ENCODE measurements at places on chromosomes 6 and 20.

DNA sequence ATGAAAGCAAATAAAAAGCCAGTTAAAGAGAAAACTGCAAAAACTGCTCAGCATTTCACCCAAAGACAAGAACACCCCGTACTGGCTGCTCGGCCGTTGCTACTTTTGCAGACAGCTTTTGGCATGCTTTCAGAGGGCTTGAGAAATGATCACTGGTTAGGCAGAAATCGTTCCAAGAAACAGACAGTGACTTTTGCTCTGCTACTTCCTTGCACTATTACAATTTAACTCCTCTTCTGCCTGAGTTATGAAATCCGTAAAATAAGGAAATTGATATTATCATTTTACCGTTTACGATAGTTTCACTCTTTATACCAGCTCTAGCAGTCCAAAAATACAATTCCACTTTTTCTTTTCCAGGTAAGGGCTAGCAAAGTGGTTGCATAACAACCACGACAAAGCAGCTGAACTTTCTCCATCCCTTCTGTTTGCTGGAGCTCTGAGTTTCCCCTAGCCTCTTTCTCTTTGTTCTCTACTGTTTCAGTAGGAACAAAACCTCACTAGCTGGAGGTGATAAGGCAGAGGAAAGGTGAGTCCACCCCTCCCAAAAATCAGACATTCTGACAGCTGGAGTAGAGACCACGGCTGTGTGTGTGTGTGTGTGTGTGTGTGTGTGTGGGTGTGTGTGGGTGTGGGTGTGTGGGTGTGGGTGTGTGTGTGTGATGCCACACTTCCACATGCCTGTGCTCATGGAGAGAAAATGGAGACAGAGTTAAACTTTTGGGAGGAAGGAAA is 191.8 kb upstream of the RREB1 start:
- peak; percentile 47 for DNase-seq

DNA sequence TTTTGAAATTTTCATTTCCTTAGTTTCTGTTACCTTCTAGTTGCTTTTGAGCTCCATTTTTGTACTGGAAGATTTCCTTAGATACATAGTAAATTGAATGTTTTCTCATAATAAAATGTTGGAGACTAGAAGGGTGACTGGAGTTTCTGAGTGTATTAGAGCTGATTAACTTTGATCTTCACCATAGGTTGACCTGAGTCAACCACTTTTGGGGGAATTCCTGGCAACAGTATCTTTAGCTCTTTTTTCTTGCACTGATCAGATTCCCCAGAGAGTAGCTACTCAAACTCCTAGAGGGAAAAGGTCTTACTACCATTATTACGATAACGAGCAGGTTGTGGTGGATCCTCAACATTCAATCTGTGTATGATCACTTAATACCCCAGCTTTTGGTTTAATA is 72.7 kb downstream of the KHDC1L start:
- no peak for DNase-seq

- no peak for DNase-seq
Measured at GRCh38 chr20:62088258-62089127, 22.8 kb upstream of the TAF4 start.

DNA sequence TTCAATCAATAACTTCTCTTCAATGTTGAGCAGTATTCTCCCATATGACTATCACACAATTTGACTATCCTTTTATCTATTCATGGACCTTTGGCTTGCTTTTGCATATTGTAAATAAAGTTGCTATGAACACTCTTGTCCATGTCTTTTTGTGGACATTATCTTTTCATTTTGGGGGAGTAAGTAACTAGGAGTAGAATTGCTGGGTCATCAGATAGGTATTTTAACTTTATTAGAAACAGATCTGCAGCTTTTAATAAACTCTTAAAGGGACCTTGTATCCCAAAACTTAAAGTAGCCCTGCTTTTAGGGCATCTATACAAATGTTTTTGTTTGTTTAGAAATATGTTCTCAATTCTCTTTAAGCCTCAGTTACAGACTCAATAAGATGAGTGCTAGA is 614.2 kb upstream of the CITED2 start:
- no peak for DNase-seq

DNA sequence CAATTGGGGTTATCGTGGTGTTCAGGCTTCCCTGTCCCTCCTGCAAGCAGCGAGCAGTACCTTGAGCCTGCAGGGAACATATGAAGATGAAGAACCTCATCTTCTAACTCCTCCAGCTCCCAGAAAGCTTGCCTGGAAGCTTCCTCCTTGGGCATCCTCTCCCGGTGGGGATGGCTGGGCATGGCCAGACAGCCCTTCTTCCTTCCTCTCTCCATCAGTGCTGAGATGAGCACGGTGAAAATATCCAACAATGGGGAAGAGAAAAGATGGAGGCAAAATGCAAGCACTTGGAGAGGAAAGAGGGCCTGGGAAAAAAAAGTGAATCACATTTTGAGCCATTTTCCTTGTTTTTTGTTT is 107.7 kb upstream of the FOXA2 start:
- no peak for DNase-seq

DNA sequence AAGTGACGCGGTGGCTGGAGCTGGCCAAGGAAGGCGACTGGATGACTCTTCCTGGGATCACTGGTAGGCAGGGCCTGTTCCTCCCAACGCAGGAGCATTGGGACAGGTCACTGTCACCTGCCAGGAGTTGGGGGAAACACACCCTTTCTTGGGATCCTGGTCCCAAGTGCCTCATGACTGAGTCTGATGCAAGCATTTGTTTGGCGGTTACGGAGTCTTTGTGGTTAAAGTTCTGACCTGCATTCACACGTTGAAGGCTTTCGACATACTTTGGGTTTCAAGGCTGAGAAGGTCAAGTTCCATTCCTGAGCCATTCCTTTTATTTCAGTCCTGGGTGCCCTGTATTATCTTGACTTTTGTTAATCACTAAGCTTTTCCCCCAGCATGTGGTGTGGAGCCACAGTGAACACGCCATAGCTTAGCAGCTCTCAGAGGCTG is 6.0 kb downstream of the PNLDC1 start:
- DNase-seq, result no peak

GRCh38 chr20:62646851-62647520 is 4.7 kb downstream of the SLCO4A1 start:
- no peak for DNase-seq

- DNase-seq, result no peak
Measured at GRCh38 chr6:108677894-108678293, 117.2 kb downstream of the FOXO3 start.

DNA sequence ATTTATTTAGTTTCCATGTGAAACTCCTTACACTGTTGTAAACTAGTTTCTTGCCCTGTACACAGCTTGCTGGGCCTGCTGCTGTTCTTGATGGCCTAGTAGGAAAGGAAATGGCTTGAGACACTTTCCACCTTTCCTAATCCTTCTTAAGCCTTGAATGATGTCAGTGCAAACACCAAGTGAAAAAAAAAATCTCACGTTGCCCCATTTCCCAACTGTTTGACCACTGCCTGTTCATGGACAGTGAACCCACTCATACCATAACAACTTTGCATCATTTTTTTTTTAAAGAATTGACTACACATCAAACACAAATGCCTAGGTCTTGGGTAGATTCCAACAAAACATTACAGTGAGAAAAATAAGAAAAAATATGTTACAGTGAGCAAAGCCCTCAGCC is 653.6 kb upstream of the FLRT3 start:
- DNase-seq, result no peak

- DNase-seq, result no peak
Measured at GRCh38 chr6:75308250-75308988, 23.8 kb upstream of the TMEM30A start.

DNA sequence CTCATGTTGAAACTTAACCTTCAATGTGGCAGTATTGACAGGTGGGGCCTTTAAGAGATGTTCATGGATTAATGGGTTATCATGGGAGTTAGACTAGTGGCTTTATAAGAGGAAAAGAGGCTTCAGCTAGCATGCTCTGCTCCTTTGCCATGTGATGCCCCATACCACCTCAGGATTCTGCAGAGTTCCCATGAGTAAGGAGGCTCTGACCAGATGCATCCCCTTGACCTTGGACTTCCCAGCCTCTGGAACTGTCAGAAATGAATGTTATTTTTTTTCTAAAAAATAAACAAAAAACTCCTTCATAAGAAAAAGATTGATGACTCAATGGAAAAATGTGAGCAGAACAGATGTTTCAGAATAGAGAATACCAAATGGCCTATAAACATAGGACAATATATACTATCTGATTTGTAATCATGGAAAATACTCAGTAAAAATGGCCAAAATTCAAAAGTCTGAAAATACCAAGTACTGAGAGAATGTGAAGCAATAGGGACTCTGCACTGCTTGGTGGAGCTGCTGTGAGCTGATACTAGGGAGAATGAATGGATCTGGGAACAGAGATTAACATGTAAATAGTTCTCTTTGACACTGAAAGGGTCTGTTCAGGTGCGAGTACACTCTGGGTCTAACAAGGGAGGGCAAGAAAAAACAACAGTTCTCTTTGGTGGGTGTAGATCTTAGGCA is 7.4 kb upstream of the TRIM39 start:
- DNase-seq, result no peak

DNA sequence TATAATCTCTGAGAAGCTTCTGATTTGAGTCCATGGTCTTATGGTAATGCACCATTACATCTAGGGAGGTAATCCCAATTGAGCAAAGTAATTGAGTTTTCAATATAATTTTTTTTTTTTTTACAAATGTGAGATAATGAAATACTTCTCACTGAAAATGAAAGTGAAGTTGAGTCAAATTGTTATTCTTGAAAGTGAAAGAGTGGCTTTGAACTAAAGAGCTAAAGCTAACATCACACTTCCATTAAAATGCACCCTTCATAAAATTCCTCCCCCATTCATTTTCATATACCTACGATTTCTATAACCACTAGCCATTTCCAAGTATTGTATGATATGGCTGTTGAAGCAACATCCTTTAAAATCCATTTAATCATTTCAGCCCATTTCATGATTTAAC is 149.1 kb upstream of the IMPG1 start:
- no peak for DNase-seq

GRCh38 chr20:34415079-34415478 is 52.0 kb downstream of the ITCH start:
- DNase-seq, result no peak

- DNase-seq, result no peak
Measured at GRCh38 chr6:30703821-30704220, 13.0 kb upstream of the NRM start.

DNA sequence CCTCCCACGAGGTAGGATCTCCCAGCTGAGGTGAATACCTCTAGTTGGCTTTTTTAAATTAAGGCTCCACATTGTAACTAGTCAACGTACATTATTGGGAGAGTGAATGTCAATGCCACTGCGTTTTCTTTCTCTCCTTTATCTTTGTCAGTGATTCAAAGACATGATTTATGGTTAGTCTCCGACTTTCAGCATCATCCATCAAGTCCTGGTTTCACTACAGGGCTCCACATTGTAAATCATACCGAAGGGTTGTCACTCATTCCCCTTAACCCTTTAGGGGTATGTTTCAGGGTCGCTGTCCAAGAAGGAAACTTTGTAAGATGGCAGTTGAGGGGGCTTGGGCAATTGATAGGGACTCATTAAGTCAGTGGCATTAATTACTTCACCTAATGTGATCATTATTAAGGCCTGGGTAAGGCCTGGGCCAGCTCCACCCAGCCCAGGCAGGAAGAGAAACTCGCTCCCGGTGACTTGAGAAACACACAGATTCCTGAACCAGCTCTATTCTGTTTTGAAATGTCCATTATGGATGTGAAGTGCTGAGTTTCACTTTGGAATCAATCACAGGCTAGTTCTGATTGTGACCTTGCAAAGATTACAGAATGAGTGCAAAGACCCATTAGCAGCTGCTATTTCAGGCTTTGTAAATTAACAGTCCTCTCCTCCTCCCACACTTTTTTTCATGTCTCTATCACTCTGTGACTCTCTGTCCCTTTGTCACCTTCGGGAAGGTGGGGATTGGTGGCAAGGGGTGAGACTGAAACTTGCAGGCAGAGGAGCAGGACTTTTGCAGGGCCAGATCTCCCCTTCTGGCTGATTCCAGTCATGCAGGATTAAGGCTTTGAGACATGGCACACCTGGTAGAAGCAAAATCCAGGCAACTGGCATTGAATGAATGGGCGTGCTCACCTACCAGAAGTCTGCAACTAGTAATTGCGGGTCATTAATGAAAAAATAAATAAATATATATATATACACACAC is 222.4 kb downstream of the TSHZ2 start:
- no peak for DNase-seq

DNA sequence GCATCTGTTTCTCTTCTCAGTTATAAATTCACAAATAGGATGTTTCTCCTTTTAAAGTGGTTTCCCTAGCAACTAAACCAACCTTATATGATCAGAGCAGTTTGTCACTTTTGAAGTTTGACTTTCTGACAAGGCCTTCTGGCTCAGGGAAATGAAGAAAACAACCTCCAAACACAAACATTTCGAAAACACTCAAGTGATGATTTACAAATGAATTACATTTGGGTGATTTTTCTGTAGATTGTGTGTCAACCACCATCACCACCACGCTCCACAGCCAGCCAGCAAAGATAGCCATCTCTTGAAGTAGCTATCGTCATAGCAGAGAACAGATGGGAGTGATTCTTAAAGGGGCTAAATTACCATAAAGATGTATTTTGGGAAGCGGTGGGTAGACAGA is 16.5 kb upstream of the MLIP start:
- DNase-seq, result no peak

GRCh38 chr6:133806382-133807140 is 82.4 kb upstream of the TCF21 start:
- DNase-seq, result no peak

DNA sequence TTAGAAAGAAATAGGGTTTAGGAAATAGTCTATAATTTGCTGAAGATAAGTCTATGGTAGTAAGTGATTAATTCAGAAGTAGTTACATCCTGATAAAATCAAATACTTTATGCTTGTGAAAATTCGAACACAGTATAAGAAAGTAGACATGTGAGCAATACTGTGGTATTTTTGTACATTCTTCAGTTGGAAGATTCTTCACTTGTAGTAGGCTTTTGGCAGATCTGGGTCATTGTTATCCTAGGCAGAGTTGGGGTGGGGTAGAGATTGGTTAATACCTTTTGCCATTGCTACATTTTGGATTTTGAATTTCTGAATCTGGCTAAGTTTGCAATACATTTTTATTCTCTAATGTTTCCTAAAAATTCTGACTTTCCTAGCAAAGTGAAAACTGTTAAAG is 197.5 kb downstream of the BCKDHB start:
- DNase-seq, result no peak

DNA sequence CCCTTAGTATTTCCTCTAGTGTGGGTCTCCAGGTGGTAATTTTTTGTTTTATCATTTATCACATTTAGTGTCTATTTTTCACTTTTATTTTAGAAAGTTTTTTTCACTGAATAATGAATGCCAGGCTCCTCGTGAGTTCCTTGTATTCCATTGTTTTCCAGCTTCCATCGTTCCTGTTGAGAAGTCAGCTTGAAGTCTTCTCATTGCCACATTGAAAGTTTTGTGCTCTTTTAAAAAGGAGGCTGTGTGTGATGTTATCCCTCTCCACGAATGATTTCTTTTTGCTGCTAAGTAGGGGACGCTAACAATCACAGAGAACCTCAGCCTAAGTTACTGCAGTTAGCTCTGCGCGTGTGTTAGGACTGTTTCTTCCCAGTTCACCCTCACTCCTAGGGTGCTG is 194.5 kb downstream of the TAF4 start:
- DNase-seq, result no peak

- DNase-seq, result no peak
Measured at GRCh38 chr6:161437851-161438250, 164.0 kb upstream of the AGPAT4 start.

GRCh38 chr6:151891524-151891923 is 84.0 kb downstream of the ESR1 start:
- no peak for DNase-seq

All from left cardiac atrium (tissue), 4 donors.